Stimulated activated CD8-positive, alpha-beta memory T cell treated with anti-CD3 and anti-CD28 coated beads, Interleukin-4, amount 100 ng/mL, for 24 hours (primary cell): ENCODE measurements at places on chromosomes 7 and 10.

- no peak for DNase-seq
These were observed 5.1 kb upstream of the ZC3HAV1 start for GRCh38 chr7:139114585-139114984.

DNA sequence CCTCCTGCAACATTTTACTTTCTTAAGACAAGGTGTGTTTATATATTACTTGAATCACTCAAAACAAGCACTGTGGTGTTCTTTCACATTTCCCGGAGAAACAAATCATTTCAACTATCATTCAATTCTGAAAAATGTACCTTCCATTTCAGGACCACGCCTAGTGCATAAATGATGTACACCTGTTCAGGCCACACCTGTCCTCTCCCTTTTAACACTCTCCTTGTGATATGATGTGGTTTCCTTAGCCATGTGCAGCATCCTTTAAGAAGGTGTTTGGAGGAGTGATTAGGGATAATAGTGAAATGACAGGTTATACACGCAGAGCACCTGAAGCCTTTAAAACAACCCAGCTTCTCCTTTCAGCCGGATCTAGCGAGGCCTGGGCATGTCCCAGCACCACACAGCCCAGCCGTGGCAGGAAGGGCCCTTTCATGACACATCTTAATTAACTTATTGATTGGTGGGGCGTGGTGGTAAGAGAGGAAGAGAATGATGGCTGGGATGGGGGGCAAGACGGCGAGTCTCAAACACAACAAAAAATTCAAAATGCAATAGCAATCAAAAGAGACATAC is 26.9 kb downstream of the ABLIM1 start:
- DNase-seq, result no peak

DNA sequence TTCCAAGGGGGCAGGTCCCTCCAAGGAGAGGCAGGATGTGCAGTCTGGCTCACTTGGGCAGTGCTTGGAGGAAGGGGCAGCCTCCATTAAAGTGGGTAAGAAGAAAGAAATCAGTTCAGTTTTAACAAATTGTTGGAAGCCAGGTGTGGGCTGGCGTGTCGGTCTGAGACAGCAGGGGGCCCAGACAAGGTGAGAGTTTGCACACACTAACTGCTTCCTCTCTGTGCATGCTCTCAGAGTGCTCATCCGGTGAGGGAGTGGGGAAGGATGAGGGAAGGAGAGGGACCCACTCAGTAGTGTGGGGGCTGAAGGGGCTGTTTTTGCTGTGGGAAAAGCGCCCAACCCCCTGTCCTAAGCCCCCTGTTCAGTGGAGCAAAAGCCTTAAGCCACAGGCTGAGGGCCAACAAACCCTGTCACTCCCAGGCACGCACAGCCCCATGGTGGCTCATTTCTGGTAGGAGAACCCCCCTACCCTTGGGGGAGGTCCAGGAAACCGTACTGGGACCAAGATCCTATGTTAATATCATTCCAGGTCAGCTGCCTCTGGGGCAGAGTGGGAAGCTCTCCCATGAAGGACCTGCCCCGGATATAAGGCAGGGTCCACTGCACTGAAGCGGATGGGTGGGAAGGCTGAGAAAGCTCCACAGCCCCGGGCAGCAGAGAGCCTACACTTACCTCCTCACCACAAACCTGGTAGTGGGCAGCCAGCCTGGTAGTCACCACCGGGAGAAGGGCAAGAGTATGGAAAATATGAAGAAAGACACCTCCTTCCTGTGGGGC is 5.1 kb upstream of the PCBD1 start:
- no peak for DNase-seq

GRCh38 chr10:12357525-12358151 is 8.3 kb downstream of the CAMK1D start:
- DNase-seq, result no peak

DNA sequence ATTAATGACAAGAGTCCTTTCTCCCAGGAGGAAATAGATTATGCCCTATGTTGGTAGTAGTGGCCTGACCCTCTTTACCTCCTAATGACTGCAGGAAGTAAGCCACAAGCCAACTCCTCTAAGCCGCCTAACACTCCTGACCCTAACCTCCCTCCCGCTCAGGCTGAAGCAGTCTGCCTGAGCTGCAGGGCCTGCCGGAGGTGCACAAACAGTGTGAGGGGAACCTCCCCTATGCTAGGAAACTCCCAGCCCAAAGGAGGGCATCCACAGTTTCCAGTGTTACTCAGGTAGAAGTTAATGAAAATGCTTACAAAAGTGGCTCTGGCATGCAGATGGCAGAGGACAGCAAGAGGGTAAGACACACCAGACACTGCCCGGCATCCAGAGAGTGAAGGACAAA is 294.4 kb upstream of the GALNT17 start:
- DNase-seq, result no peak

DNA sequence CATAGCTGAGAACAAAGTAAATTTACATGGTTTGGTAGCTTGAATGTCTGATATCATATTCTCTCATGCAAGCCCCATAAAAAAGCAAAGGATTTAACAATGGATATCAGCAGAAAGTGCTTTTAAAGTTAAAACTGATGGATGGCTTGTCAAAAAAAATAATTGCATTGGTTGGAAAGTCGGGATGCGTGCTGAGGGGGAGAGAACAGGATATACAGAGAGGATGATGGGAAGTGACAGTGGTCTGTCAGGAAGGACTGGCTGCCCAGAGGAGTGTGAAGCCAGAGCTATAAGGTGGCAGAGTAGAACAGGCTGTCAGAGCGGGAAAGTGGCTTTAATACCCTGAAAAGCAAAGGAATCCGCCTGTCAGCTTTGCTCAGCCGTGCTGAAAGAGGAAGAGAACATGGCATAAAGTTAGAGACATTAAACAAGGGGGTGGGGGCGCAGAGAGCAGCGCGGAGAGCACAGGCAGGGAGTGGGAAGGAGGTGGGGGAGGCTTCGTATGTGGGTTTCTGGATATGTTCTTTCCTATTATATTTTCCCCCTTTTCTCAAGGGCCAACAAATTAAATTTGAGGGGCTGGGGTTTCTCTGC is 493.0 kb downstream of the LRMDA start:
- DNase-seq, result no peak

GRCh38 chr7:78686189-78686588 is 767.3 kb downstream of the MAGI2 start:
- no peak for DNase-seq

GRCh38 chr7:103683348-103683747 is 237.3 kb upstream of the SLC26A5 start:
- no peak for DNase-seq

DNA sequence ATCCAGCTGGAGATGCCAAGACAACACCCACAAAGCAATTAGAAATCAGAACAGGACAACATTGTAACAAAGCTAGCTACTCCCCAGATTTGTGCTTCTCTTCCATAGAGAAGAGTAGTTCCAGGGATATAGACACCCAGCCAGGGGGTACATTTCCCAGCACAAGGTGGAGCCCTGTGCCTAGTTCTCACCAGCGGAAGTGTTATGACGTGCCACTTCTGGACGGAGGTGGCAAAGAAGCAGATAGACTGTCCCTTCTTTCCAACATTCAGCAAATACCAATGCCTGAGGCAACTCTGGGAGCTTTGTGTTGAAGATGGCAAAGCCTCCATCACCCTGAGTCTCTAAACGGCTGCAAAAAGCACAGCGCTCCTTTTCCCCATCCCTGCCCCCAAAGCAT is 23.4 kb upstream of the GSAP start:
- no peak for DNase-seq

DNA sequence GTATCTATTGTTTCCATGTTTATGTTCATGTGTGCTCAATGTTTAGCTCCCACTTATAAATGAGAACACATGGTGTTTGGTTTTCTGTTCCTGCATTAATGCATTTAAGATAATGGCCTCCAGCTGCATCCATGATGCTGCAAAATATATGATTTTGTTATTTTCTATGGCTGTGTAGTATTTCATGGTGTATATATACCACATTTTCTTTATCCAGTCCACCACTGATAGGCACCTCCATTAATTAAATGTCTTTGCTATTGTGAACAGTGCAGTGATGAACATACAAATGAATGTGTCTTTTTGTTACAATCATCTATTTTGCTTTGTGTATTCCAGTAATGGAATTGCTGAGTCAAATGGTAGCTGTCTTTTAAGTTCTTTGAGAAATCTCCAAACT is 329.4 kb upstream of the MAGI2 start:
- no peak for DNase-seq

- DNase-seq, result no peak
These were observed 604.1 kb downstream of the GALNT17 start for GRCh38 chr7:71735961-71736556.

GRCh38 chr7:147432079-147432478 is 1158.5 kb upstream of the C7orf33 start:
- DNase-seq, result no peak

DNA sequence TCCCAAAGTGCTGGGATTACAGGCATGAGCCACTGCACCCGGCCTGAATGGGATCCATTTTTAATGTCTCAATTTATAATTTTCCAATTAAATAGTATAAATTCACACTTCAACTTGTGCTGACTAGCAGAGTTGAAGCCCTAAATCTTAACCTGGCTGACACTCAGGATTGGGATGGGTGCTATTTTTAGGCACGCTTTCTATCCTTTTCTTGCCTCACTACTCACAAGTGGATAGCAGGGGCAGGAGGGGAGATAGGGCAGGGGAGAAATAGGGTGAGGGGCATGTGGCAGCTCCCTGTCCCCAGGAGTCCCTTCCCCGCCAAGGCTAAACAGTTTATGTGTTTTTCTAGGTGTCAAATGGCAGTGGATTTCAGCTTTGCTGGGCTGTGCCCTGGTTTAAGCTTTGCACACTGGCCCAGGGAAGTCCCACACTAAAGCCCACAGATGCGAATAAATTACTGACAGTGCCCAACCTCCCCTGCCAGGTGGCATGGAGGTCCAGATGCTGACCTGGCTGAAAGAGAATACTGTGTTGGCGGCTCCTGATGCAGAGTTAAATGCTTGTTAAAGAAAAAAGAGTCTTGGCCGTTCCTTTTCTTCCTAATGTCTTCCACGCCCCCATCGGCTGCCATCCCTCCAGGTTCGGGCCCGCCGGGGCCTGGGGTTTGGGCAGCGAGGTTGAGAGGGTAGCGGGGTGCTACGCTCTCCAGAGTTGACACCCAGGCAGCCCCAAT is 36.2 kb upstream of the EFCAB10 start:
- no peak for DNase-seq
